ENCODE measurements at places on chromosomes 12 and 14.

GRCh38 chr12:1858456-1858855 lies 38.1 kb downstream of the LRTM2 start:
- DNase-seq = no peak

- no peak for DNase-seq
Observed at GRCh38 chr14:105358140-105358846, 40.0 kb upstream of the TEX22 start.

GRCh38 chr12:69167648-69168165 lies 71.7 kb upstream of the CPSF6 start:
- no peak for DNase-seq

- no peak for DNase-seq
Observed at GRCh38 chr12:31423405-31423804, 97.5 kb upstream of the SINHCAF start.

GRCh38 chr14:101872346-101872745 lies 92.0 kb upstream of the DYNC1H1 start:
- no peak for DNase-seq

GRCh38 chr12:74791365-74791764 lies 253.7 kb downstream of the ATXN7L3B start:
- DNase-seq = no peak

DNA sequence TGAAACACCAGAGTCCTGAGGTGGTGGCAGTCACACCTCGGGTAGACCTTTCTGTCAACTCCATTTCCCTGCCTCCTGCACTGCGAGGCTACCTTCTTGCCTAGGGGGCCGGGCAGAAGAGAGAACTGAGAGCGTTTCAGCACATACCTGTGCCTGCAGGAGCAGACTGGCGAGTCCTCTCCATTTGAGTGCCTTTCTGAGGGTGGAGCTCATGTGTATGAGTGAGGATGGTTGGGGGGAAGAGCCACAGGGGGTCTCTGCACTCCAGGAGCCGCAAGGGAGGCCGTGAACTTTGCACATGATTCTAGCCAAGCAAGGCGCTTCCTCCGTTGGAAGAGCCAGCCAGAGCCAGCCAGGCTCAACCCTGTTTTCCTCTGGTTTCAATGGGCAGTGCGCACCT lies 31.0 kb upstream of the CCND2 start:
- DNase-seq = no peak

DNA sequence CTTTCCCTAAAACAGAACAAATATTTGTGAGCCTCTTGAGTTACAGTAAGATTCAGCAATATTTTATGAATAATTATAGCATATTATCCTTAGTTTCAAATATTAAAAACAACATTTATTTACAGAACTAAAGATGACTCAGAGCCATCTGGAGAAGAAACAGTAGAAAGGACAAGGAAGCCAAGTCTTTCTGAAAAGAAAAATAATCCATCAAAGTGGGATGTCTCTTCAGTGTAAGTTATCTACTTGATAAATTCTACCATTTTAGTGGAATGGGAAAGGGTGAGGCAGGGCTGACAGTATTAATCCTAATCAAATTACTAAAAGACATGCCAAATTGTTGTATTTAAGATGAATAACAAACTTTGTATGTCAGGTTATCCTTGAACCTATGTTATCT lies 88.1 kb downstream of the DNAI7 start:
- DNase-seq = no peak

- DNase-seq = no peak
Observed at GRCh38 chr12:96437171-96437445, 36.9 kb upstream of the CDK17 start.

- DNase-seq = no peak
Observed at GRCh38 chr12:122981036-122981471, 573 bp downstream of the ARL6IP4 start.

- no peak for DNase-seq
Observed at GRCh38 chr12:91523831-91524230, 341.2 kb upstream of the DCN start.

- DNase-seq = no peak
Observed at GRCh38 chr12:105740970-105741725, 397.6 kb downstream of the NUAK1 start.

DNA sequence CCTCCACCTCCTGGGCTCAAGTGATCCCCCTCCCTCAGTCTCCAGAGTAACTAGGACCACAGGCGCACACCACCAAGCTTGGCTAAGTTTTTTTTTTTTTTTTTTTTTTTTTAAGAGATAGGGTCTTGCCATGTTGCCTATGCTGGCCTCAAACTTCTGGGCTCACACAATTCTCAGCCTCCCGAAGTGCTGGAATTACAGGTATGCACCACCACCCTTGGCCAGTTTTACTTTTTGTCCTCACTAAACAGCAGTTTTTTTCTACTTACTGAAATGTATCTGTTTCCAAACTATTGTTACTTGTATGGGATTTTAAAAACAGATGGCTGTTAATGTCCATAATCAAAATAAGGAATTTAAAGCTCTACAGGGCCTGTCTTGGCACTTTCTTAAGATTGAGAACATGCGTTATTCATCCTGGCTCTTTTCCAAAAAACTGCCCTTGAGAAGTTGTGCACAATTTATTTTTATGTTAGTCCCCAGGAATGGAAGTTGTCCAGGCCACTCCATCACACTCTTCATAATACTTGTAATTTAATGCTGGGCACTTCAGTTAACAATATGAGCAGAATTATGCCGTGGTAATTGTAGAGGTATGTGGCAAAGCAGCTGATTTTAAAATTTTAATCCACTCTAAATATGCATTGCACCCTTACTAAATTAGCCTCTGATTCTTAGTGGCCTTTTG lies 51.9 kb upstream of the REP15 start:
- DNase-seq = no peak

- DNase-seq = no peak
Observed at GRCh38 chr14:61322799-61323290, 1.5 kb downstream of the PRKCH start.

- DNase-seq = no peak
Observed at GRCh38 chr12:25712169-25712568, 159.1 kb upstream of the LMNTD1 start.

DNA sequence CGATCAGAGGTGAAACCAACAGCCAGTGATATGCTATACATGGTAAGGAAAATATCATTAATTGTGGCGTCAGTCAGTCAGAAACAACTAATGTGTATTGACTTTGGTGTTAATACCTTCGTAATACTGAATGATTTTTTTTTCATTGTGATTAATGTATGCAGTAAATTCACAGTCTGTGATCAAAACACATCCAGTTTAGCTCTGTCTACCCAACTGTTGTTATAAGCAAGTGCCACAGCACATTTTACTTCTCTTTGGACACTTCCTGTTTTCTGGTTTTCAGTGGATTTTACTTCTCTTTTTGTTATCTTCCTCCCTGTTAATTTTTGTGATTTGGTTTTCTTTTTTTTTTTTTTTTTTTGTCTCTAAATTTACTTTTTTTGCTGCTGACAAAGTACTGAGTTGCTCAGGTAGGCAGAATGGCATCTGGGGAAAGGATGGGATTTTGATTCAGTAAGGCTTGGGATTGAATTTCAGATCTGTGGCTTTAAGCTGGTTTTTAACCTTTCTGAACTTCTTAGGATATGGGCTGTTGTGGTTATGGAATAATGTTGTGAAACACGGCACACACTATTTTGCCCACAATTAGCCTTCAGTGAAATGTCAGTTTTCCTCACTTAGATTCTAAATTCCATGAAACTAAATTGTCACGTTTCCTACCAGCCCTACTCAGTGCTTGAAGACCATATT lies 604 bp downstream of the GLIPR1 start:
- DNase-seq = no peak

DNA sequence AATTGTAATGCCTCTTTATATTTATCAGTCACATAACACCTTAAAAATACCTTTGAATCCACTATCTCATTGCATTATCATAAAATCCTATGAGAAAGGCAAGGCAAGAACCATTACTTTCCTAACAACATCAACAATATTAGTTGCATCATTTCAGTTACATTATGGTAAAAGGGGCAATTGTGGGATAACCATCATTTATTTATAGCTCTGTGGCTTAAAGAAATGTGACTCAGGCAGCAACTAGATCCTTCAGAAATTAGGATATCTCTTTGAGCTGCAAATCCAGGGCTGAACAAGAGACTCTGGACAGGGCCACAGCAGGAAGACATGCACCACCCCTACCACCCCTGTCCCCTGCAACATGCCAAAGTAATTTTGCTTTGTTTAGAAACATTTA lies 36.4 kb downstream of the EPS8 start:
- DNase-seq = no peak

DNA sequence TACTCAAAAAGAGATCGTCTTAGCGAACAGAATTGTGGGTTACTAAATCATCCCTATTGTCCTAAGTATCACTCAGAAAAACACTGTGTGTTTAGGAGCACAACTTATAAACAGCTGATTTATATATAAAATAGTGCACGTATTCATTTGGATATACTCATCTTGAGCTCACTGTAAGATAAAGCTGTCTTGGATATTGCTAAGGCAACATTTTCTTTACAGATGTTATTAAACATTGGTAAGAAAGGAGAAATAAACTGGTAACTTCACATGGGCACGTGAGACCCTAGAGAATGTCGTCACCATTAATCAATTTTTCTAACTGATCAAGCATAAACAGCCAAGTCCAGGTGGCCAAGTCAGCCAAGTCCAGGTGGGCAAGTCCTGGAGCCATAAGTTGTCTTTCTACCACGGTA lies 1.7 kb downstream of the PAWR start:
- no peak for DNase-seq

GRCh38 chr12:13230500-13230899 lies 34.0 kb downstream of the EMP1 start:
- DNase-seq = no peak

DNA sequence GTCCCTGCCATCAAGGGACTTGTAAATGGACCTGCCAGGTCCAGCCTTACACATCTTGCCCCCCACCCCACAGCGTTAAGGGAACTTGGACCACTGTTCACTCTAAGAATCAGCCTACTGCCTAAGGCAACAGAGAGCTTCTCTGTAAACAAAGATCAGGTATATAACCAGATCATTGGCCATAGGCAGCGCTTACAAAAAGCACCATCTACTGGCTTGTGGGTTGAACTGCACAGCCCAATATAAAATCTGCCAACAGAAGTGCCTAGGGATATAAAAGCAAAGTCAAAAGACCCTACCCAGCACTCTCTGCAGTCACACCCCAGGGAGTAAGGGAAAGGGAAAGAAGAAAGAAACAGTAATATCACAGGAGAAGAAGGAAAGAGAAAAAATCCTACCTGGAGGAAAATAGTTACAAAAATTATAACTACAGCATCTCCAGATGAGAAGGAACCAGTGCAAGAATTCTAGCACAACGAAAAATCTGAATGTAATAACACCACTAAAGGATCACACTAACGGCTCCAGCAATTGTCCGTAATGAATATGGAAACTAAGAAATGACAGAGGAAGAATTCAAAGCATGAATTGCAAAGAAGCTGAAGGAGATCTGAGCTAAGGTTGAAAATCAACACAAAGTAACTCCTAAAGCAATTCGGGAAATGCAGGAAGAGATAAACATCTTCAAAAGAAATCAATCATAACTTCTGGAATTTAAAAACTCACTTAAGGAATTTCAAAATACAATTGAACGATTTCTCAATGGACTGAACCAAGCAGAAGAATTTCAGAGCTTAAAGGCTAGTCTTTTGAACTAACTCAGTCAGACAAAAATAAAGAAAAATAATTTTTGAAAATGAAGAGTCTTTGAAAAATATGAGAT lies 95.2 kb upstream of the PCED1B start:
- peak; percentile 21 for DNase-seq

DNA sequence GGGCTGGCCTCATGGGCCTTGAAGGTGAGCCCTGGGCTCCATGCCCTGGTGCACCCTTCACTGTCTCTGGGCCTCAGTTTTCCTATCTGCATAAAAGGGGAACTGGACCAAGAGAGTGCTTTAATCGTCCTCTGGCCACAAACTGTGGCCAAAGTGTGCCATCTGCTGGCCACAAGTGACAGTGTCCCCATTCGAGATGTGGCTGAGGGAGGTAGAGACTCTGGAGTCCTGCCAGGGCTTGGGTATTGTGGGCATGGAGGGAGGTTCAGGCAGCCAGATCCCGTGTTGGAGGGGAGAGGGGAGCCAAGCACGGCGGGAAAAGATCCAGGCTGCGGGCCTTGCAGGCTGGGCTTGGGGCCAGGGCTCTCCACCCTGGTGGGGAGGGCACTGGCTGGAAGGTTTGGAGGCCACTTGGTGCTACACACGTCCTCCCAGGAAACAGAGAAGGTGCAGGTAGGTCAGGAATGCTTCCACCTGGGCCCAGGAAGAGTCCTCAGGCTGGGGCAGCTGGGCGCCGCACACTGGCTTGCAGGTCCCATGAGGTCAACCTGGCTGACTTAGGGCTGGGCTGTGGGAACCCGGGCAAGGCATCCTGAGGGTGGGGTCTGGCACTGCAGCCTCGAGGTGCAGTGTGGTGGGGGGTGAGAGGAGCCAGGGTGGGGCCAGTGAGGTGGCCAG lies 7.3 kb upstream of the KIF26A start:
- peak; percentile 89 for DNase-seq

GRCh38 chr12:99824900-99825542 lies 159.7 kb downstream of the ANKS1B start:
- DNase-seq = peak; percentile 78

DNA sequence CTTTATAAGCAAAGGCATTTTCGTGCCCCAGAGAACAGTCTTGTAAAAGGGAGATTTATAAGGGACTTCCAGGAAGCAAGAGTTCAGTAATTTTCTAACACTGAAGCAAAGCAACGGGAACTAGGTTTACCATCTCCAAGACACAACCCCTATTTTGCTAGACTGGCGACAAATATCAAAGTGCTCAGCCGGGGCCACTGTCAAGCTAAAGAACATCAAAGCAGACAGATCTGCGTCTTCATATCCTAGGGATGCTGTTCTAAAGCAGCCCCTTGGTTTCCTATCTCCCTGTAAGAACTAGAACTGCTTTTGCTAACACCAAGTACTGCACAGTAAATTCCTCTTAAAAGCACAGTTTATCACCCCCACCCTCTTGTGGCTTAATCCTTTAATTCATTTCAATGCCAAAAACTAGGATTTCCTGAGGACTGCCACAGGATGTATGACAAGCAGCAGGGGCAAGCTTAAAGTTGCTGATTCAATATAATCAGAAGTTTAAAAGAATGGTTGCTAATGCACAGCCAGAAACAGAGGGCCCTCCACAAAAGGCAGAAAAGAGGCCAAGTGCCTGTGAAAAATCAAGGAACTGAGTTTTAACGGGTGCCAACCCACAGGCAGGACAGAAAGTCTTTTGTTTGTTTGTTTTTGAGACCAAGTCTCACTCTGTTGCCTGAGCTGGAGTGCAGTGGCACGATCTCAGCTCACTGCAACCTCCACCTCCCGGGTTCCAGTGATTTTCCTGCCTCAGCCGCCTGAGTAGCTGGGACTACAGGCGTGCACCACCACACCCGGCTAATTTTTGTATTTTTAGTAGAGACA lies 44.0 kb upstream of the ISM2 start:
- no peak for DNase-seq

All from NCI-H1092 (cell line).